ENCODE measurements at places on chromosomes 5 and 9.

GRCh38 chr5:125506124-125506523, 759.7 kb upstream of the ZNF608 start:
- DNase-seq: no peak

- no peak for DNase-seq
Observed at GRCh38 chr9:22528485-22528884, 81.9 kb downstream of the DMRTA1 start.

DNA sequence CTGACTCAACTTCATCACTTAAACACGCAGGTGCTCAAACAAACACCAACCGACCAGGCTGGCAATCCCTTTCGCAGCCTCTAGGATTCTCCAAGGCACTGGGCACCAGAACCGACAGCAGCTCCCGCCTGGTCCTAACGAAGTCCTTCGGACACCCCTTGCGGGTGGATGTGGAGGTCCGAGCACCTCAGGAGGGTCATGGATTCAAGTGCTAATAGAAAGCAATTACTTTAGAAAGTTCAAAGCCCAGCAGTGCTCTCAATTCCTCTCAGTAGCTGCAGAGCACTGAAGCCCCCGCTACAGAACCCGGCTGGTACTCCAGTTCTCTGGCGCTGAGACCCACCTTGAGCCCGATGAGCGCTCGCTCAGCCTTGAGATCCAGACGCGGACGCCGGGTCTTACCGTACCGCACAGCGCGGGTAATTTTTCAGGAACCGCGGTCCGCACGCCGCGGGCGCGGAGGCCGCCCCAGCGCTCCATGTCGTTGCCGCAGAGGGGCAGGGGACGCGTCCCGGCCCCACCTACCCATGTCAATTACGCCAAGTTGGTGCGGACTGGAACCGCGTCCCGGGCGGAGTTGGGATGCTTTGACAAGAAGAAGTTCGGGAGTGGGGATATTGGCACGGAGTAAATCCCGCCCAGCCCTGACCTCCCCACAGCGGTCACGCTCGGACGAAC, 638 bp downstream of the MARCHF3 start:
- peak; percentile 73 for DNase-seq

DNA sequence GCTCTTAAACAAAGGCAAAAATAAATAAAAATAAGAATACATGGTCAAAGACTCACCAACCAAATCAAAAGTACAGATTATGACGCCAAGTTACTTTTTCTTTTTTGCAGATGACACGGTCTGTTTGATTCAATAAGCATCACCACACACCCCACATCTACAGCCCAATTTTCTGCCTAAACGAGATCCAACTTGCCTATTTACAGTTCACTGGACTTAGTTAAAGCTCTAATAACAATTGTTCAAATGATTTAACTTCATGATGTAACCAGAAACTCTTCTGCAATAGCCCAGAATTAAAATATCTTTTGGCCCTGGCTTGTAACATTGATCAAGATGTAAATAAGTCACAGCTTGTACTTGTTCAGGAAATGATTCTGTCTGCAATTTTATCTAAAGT, 590.3 kb upstream of the C9orf72 start:
- no peak for DNase-seq

GRCh38 chr5:126636956-126637355, 36.2 kb downstream of the PHAX start:
- DNase-seq: no peak

GRCh38 chr5:160802592-160802991, 49.4 kb downstream of the ATP10B start:
- peak; percentile 15 for DNase-seq

GRCh38 chr9:19208653-19209052, 21.8 kb upstream of the DENND4C start:
- no peak for DNase-seq

- DNase-seq: peak; percentile 89
Observed at GRCh38 chr5:40386289-40386688, 293.4 kb upstream of the PTGER4 start.

DNA sequence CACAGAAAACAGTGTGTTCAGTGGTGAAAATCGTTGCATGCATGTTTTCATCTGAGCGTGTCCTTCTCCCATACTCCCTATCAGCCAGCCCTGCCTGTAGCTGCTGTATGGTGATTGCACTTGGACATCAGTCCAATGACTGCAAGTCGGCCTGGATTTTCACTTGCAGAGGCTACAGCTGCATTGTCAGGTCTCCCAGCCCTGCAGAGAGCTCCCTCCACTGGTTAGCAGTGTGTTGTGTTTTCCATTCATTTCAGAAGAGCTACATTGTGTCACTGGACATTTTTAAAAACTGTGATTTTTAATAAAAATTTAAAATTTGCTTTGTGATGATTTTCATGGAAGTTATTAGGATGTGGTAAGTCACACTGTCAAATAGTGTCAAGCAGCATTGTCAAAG, 96.6 kb downstream of the SYK start:
- DNase-seq: no peak

GRCh38 chr5:10488144-10488543, 46.5 kb downstream of the ROPN1L start:
- DNase-seq: no peak

DNA sequence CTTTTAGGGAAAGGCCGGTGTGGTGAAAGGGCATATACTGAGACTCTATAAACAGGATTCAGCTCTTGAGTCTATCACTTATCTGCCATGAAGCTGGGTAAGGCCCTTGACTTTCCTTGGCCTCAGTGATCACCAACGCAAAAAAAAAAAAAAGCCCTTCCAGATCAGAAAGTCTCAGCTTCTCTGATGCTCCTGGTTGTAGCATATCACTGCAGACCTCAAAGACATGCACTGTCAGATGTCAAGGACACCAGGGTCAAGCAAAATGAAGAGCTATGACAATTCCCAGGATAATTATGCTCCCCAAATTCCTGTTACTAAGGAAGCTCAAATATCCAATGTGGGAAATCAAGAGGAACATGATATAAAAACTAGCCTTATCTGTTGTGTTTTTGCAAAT, 68.3 kb upstream of the IFNE start:
- no peak for DNase-seq

DNA sequence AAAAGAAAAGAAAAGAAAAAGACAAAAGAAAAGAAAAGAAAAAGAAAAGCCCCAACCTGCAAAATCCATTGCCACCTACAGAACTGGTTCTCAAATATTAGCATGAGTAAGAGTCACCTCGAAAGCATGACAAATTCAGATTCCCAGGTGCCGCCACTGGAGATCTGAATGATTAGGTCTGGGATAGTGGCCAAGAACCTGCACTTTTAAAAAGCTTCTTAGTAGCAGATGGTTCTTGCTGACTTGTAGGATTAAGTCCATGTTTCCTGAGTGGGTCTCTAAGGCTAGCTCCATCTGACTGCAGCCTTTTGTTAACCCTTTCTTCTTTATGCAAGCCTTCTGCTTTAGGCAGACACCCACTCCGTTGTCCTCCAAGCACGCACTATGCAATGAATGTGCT, 178.5 kb upstream of the CDH18 start:
- no peak for DNase-seq

DNA sequence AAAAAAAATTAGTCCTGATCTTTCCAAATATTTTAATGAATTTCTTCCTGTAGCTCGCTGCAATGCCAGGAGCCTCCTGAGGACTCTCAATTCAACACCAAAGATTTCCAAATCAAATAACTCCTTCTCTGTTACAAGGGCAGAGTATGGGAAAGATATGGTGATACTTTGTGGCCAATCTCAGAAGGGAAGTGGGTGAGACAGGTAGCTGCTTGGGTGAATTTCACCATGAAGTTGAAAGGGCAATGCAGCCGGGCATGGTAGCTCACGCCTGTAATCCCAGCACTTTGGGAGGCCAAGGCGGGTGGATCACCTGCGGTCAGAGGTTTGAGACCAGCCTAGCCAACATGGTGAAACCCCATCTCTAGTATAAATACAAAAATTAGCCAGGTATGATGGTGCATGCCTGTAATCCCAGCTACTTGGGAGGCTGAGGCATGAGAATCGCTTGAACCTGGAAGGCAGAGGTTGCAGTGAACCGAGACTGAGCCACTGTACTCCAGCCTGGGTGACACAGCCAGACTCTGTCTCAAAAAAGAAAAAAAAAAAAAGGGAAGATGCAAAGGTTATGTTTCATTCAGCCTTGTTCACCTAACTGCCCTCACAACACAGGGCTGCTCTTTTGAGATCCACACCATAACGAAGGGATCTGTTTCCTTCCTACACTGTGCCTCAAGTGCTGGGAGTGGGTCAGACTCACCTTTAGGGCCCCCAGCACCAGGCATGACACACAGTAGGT, 58.6 kb downstream of the PTPN3 start:
- no peak for DNase-seq

- DNase-seq: no peak
Observed at GRCh38 chr5:61354199-61354598, 22.1 kb downstream of the ZSWIM6 start.

- no peak for DNase-seq
Observed at GRCh38 chr5:33362915-33363314, 77.8 kb upstream of the TARS1 start.

- DNase-seq: no peak
Observed at GRCh38 chr5:6926491-6927038, 213.3 kb downstream of the TENT4A start.

DNA sequence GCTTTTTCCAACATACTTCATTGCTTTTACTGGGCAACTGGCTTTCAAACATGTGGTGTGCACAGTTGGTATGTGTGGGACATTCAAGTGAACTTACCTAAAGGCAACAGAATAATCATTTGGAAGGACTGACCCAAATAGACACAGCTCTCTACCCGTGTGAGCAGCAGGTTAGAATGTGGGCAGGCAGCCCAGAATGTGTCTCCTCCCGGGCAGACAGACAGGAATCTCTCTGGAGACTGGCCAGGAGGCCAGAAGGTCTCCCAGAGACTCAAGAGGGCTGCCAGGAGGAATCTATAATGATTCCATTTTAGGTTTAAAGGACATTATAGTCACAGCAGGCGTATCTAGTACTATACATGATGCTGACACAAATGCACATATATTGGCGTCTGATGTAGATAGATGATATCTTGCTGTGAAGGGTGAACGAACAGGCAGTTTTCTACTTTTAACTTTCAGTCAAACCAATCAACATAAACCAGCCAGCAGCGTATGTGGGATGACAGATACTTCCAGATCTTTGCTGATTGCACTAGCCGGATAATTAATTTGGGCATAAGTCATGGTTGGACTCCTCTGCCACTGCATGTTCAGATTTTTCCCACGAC, 297.4 kb upstream of the ZNF608 start:
- no peak for DNase-seq

- no peak for DNase-seq
Observed at GRCh38 chr9:121645853-121646807, 5.3 kb upstream of the DAB2IP start.

All from NB4 (cell line).